ENCODE measurements at places on chromosomes 13 and 19. TPM values are rescaled to one million over a fixed set of nuclear protein-coding genes. Genes with fewer than 3 reads are reported as not detected.

MTUS2 gene
- total RNA-seq = not detected

YIPF2 gene
- total RNA-seq = 21.9 TPM

GFY gene
- 0.13 TPM for total RNA-seq

KLK14 gene
- total RNA-seq = 0.17 TPM

LGALS7 gene
- 0.23 TPM for total RNA-seq

WDR88 gene
- total RNA-seq = 0.28 TPM

CEACAM8 gene
- total RNA-seq = not detected

LILRA1 gene
- total RNA-seq = not detected

SLC7A9 gene
- 0.43 TPM for total RNA-seq

ZNF497 gene
- 1.2 TPM for total RNA-seq

AMH gene
- total RNA-seq = 14.0 TPM

FFAR1 gene
- 0.02 TPM for total RNA-seq

MUC16 gene
- total RNA-seq = 0.03 TPM

SLC1A6 gene
- total RNA-seq = not detected

RXFP2 gene
- not detected for total RNA-seq

KLK4 gene
- 0.17 TPM for total RNA-seq

ZNF540 gene
- 0.06 TPM for total RNA-seq
